Activated effector memory CD4-positive, alpha-beta T cell treated with Interleukin-2 at 50 U/mL for 16 hours (primary cell): ENCODE measurements at places on chromosomes 2 and 18.

- DNase-seq = peak; percentile 3
Measured at GRCh38 chr2:106269591-106270291, 75.6 kb upstream of the UXS1 start.

GRCh38 chr2:40127146-40127545 lies 324.7 kb downstream of the SLC8A1 start:
- DNase-seq = no peak

- DNase-seq = no peak
Measured at GRCh38 chr2:232523402-232523681, 2.6 kb upstream of the CHRND start.

DNA sequence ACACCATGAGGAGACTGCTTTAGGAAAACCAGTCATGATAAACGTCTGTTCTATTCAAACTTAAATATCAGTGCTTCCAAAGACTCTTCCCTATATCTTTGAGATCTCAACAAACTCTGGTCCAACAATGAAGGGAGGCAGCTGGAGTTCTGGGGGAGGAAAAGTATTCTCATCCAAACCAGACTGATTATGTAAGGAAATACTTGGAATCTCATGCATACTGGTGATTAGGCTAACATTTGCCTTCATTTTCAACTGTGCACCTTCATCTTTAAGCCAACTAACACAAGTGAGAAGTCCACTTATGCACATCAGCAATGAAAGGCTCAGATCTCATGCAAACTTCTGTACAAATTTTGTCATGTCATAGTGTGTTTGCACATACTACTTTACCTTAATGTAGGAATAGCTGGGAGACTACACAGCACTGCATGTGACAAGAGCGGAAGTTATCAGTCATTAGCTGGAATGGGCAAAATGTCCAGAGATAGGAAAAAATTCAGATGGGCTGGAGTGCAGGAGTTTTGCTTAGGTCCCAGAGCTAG lies 67.5 kb upstream of the STK17B start:
- no peak for DNase-seq

- no peak for DNase-seq
Measured at GRCh38 chr2:100013892-100014677, 128.3 kb downstream of the AFF3 start.

DNA sequence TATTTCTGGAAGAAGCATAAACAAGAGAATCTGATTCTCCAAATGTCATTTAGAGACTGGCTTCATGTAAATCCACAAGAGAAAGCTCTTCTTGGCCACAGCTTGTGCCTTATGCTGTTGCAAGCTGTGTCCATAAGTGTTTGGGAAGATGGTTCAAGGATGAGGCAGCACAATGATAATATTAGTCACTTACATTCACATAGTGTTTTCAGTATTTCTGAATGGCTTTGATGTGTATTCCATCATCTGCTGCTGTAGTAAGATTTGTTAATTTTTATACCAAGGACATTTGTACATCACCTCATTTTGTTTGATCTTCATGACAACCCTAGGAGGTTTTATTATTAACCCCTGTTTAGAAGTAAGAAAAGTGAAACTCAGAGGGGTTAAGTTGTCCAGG lies 29.9 kb downstream of the CREG2 start:
- DNase-seq = no peak

DNA sequence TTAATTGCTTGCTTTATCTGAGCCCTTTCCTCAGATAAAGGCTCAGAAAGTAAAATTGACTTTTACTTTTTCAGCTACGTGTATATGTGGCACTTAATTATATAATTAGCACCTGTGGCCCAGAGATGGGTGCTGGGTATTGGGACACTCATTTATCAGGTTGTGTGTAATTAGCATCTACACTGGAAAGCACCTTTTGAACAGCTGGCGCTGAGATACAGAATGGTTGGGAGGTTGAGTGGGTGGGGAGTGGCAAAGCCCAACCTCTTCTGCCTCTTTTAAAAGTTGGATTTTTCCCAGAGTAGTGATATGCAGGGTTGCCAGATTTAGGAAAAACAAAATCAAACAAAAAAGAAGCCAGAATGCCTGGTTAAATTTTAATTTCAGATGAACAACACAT lies 23.9 kb downstream of the SPTBN1 start:
- DNase-seq = no peak

- DNase-seq = no peak
Measured at GRCh38 chr2:73451263-73451972, 65.8 kb downstream of the ALMS1 start.

DNA sequence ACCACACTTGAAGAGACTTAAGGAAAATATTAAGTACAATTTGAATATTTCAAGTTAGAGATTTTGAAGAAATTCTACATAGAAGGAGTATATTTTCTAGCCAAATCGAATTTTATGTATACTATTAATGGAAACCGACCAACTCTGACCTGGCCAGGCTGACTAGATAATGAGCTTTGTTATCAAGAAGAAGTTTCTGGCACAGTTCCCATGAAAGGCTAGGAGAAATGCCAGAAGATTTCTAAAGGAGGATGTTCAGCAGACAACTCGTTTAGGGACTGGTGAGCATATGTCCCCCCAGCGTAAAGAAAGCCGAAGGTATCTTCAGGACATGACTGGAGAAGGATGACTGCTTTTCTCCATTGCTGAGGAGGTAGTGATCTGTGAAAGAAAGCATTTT lies 127.3 kb downstream of the DIS3L2 start:
- DNase-seq = no peak

GRCh38 chr2:134140251-134140661 lies 113.6 kb upstream of the MGAT5 start:
- no peak for DNase-seq

GRCh38 chr2:172677363-172677762 lies 58.3 kb upstream of the RAPGEF4 start:
- no peak for DNase-seq

GRCh38 chr2:165827921-165828276 lies 33.9 kb upstream of the GALNT3 start:
- DNase-seq = no peak

DNA sequence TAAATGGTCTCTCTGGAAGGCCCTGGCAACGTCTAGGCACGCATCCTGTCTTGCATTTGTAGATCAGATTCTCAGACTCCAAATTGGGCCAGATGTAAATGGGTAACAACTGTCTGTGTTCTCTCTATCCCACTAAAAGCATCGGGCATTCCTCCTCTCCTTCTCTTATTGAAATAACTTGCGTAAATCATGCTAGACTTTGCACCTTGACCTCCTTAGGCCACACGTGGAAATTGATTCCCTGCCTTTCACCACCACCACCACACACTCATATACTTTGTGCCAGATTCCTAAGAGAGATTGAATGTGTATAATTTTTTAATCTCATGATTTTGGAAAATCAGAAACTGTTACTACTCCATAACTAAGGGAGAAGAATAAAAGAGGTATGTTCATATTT lies 21.3 kb downstream of the MAPRE3 start:
- DNase-seq = no peak

DNA sequence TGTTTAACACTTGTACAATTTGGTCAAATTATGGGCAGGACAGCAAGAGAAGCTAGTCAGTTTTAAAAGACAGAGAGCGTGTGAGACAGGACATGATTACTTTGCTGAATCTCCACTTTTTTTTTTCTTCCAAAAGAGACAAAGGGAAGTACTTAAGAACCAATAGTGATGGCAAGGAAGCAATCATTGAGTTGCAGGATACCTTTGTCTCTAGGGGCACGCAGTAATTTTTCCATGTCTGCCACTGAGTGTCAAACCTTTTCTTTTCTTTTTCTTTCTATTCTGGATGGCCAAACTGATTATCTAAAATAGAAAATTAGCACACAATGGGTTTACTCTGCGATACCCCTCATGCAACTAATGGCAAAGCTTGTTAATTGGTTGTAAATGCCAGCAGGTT lies 533.0 kb downstream of the PLCL1 start:
- no peak for DNase-seq

DNA sequence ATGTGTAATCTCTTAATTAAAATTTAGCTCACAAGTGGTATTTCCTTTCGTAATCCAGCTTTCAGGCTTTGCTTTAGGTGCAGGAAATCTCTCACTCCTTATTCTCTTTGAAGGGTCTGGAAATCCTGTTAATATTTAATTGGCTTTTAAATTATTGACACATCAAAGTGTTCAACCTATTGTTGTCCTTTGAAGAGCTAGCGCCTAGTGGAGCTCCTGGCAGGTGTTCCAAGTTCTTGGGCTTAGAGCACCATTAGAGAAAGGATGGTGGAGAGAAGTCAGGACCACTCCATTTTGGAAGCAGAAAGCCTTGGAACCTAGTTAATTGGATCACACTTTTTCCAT lies 92.4 kb downstream of the CABLES1 start:
- DNase-seq = no peak

- DNase-seq = no peak
Measured at GRCh38 chr2:55425431-55425831, 5.8 kb upstream of the CCDC88A start.

GRCh38 chr18:79123948-79124347 lies 54.8 kb downstream of the ATP9B start:
- no peak for DNase-seq

GRCh38 chr18:56635007-56635406 lies 3.4 kb downstream of the TXNL1 start:
- DNase-seq = no peak

DNA sequence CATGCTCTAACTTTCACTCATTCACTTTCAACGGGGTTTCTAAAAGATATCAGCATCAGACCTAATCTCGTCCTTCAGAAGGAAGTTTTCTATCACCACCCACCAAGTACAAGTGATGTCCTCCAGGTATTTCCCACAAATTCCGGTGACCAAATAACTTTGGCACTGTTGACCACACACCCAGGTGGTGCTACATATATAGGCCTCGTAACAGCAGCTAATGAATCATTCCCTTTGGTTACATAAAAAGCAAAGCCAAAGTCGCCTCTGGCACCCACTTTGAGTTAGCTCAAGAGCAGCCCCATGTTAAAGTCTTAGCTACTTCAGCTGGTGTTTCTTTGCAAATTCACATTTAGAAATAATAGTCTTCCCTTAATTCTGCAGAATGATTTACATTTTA lies 138.2 kb upstream of the OSR1 start:
- DNase-seq = no peak

DNA sequence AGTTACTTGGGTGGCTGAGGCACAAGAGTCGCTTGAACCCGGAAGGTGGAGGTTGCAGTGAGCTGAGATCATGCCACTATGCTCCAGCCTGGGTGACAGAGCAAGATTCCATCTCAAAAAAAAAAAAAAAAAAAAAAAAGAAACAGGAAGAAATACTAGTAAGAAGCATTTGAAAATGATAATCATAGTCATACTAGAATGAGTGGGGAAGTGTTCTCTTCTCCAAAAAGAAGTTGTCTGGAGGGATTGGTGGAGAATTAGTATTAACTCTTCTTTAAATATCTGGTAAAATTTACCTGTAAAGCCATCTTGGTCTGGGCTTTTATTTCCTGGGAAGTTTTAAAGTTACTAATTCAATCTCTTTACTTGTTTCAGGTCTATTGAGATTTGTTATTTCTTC lies 131.8 kb downstream of the FAM210A start:
- no peak for DNase-seq

DNA sequence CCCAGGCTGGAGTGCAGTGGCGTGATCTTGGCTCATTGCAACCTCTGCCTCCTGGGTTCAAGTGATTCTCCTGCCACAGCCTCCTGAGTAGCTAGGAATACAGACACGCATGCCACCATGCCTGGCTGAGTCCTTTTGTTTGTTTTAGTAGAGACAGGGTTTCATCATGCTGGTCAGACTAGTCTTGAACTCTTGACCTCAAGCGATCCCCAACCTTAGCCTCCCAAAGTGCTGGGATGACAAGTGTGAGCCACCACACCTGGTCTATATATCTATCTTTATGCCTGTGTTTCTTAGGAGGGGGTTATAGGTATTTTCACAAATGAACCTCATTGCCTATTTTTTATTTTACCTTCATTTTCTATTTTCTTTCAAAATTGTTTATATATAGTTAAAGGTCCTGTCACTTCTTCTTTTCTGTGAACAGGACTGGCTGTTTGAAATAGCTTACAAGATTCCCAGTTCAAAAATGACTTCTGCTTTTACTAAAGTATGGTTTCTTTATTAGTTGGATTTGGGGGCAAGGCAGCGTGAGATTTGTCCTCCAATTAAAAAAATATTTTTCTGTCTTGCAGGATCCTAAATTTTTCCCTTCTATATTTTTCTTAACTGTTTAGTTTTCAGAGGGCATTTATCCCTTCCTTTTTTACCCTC lies 16.4 kb upstream of the MARCHF7 start:
- DNase-seq = no peak

- no peak for DNase-seq
Measured at GRCh38 chr2:51084750-51085149, 52.8 kb upstream of the NRXN1 start.

- DNase-seq = no peak
Measured at GRCh38 chr2:51960281-51960680, 928.3 kb upstream of the NRXN1 start.

- no peak for DNase-seq
Measured at GRCh38 chr2:155266583-155266982, 568.1 kb downstream of the KCNJ3 start.

- no peak for DNase-seq
Measured at GRCh38 chr2:184611361-184612085, 13.2 kb downstream of the ZNF804A start.

DNA sequence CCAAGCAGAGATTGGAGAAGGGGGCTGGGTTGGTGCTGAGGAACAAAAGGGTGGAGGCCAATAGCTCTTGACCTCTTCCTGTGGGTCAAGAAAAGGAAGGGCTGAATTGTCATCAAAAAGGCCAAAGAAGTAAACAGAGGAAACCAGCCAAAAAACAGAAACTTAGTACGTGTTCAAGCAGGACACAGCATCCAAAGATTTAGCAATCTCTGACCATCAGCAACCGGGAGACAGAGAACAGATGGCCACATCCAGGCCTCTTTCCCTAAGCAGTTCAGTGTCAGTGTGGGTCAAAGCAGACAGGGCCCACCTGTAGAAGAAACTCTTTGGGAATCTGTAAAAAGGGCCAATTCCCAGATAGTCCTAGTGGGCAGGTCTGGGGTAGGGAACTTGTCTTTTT lies 2.9 kb downstream of the DNPEP start:
- no peak for DNase-seq

DNA sequence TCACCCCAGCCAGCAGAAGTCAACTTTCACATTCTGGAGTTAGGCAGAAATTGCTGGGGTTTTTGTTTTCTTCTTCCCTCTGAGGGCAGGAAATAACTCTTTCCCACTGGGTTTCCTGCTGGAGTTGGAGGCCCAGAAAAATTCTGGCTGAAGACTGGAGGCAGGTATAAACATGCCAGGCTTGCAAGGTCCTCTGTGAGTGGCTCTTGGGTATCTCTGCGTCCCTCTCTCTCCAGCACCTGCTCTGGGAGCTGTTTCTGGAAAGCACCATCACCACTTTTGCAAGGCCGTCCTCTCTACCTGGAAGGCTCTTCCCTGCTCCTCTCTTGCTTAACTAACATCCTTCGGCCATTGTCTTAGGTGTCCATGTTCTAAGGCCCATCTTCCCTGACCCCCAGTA lies 91.0 kb downstream of the MCFD2 start:
- no peak for DNase-seq

GRCh38 chr2:68796295-68796905 lies 61.8 kb downstream of the ARHGAP25 start:
- no peak for DNase-seq

GRCh38 chr18:22817844-22818243 lies 115.3 kb upstream of the RBBP8 start:
- no peak for DNase-seq
